Stimulated activated CD8-positive, alpha-beta memory T cell treated with anti-CD3 and anti-CD28 coated beads, Interleukin-7, amount 100 ng/mL, for 1 hour (primary cell): ENCODE measurements at places on chromosomes 4 and X.

DNA sequence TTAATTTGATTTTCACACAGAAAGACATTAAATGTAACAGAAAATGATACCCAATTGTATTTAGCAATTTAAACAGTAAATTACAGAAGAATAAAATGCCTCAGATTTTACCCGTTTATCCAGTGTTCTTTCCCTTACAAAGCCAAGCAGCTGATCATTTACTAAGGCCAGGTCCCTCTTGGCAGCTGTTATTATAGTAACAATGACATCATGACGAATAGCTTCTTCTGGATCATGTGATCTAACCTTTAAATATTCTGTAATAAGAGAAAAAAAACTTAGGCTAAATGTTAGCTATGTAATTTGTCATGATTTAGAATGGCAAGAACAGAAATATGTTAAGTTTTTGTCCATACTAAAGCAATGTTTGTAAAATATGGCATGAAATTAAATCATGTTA lies 69.4 kb downstream of the PDS5A start:
- DNase-seq = no peak

GRCh38 chr4:113472864-113473263 lies 288.7 kb downstream of the CAMK2D start:
- no peak for DNase-seq

DNA sequence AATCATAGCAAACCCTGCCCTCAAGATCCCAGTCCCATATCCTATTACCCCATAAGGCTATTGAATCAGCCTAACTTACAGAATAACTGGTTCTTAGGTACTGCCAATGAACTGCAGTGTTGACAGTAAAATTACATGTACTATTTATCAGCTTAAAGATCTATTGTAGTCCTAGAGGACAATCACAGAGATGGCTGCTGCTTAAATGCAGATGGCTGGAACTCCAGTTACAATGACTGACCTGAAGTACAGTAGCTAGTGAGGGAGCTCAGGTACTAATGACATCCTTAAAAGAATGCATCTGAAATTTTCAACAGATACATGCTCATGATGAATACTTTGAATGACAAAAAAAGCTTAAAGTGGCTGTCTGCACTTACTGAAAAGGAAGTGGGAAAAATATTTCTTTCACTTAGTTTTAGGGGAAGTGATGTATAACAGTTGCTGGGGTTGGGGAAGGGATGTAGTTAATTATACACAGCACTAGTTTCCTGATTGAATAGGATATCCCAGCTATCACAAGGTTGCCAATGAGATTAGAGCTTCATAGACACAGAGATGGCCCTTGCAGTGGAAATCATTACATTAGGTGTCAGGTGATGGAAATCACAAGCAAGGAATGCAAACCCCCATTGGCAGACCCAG lies 42.0 kb downstream of the USP26 start:
- no peak for DNase-seq

GRCh38 chr4:25485104-25485503 lies 108.0 kb downstream of the ANAPC4 start:
- no peak for DNase-seq

GRCh38 chr4:22514481-22514880 lies 1.4 kb downstream of the ADGRA3 start:
- DNase-seq = no peak

DNA sequence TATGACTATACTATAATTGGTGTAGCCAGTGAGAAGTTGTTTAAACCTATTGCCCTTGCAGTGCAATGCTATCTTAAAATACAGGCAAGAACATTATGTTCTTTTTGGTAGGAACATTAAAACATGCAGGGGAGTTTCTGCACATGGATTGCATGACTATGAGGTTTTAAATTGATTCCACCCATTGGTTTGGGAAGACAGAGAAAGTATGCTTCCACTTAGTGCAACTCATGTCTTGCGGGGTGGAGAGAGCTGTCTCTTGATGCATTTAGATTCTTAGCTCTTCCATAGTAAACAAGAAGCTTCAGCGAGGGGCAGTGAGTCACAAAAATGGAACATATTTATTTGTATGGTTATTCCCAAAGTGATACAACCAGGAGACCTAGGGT lies 39.5 kb upstream of the RASL11B start:
- no peak for DNase-seq
